Islet precursor cell (in vitro differentiated cells): ENCODE measurements at places on chromosomes 2 and 18.

GRCh38 chr18:22838639-22839277 is 94.4 kb upstream of the RBBP8 start:
- DNase-seq = no peak

DNA sequence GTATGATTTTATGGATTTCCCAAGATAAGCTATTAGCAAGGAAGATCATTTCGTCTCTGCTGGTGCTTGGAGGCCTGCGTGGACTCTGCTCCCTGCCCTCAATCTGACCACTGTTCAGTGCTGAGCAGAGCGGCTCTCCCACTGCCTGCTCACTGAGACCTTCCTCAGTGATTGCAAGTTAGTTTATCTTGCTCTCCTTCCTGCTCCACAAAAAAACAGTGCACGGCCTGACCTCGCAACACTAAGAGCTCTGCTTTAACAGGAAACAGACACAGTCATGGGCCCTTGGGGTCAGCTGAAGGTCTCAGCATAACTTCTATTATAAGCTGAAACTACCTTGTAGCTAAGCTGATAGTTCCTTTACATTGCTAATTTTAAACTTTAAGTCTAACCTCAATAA is 53.1 kb downstream of the PRELID3A start:
- DNase-seq = no peak

DNA sequence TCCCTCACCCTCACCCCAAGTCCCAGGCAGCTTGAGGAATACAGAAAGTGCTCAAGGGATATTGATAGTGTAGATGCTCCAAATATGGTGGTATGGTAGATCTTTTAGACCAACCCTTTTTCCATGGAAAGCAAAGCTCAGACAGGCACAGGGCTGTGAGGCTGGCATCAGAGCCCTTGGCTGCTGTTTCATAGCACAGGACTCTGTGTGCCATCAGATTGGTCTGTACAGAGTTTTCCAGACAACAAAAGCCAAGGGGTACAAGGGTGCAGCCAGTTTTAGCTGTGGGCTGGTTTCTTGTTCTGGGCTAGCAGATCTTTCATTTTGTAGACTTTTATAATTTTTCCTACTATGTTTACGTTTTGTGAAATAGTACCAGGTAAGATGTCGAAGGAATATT is 296.9 kb upstream of the TNP1 start:
- DNase-seq = no peak

- DNase-seq = peak; percentile 55
Observed at GRCh38 chr2:236179236-236180075, 11.3 kb upstream of the GBX2 start.

- no peak for DNase-seq
Observed at GRCh38 chr2:102544182-102544581, 71.2 kb downstream of the SLC9A4 start.

GRCh38 chr2:47019532-47019931 is 103.9 kb upstream of the MCFD2 start:
- DNase-seq = no peak

DNA sequence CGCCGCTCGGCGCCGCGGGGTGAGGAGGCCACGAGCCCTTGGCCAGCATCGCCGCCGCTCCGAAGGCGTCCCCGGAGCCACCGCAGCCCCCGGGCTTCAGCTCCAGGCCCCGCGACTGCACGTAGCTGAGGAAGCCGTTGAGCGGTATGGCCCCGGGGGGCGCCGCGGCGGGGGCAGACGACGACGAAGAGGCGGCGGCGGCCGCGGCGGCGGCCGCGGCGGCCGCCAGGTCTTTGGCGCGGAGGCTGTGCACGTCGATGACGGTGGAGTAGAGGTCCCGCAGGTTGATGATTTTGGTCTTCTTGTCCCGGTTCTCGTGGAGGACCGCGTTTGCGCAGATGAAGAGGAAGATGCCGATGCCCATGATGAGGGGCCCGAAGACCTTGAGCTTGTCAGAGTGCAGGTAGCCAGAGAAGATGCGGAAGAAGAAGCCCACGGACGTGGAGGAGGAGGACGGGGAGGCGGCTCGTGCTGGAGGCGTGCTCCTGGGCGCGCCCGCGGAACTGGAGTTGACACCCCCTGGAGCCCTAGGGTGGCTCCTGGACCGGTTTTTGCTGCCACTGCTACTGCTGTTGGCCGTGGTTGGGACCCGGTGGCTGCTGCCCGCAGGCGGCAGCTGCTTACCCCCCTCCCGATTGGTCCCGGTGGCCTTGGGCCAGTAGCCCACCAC is 4.0 kb downstream of the TMEM200C start:
- no peak for DNase-seq

DNA sequence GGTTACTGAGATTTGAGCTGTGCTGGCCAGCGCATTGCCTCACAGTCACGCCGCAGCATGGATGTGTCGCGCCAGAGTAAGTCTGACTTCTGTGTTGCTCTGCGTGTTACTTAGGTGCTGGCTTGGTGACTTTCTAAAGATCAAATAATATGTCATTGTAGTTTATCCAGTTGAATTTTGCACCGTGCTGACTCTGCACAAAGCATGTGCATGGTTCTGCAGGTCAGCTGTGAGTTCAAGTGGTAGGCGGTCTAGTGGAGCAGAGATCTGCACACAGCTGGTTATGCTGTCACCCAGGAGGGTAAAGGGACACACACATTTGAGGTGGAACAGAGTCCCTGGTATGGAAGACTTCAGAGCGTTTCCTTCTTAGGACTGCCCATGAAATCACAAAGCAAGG is 105.1 kb downstream of the CEP192 start:
- no peak for DNase-seq

GRCh38 chr2:127143841-127144782 is 37.2 kb upstream of the BIN1 start:
- peak; percentile 79 for DNase-seq

- DNase-seq = no peak
Observed at GRCh38 chr2:83967854-83968253, 491.2 kb downstream of the SUCLG1 start.

GRCh38 chr2:119326938-119327337 is 39.7 kb downstream of the C2orf76 start:
- DNase-seq = no peak

- DNase-seq = no peak
Observed at GRCh38 chr2:65443509-65444186, 11.2 kb upstream of the SPRED2 start.

DNA sequence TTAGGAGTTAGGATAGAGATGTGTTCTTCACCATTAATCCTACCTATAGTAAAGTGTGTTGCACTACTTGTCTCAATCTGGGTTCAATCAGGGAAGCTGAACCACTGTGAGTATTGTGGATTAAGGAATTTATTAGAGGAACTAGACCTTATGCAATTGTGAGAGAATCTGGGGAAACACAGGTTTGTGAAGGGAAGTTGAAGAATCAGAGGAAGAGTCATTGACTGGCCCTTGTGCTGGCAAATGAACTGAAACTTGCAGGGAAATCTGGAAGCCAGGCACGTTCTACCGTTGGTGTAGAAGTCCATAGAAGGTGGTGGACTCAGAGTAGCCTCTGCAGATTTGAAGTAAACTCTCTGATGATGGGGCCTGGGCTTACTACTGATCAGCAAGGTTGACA is 44.7 kb upstream of the HK2 start:
- no peak for DNase-seq

DNA sequence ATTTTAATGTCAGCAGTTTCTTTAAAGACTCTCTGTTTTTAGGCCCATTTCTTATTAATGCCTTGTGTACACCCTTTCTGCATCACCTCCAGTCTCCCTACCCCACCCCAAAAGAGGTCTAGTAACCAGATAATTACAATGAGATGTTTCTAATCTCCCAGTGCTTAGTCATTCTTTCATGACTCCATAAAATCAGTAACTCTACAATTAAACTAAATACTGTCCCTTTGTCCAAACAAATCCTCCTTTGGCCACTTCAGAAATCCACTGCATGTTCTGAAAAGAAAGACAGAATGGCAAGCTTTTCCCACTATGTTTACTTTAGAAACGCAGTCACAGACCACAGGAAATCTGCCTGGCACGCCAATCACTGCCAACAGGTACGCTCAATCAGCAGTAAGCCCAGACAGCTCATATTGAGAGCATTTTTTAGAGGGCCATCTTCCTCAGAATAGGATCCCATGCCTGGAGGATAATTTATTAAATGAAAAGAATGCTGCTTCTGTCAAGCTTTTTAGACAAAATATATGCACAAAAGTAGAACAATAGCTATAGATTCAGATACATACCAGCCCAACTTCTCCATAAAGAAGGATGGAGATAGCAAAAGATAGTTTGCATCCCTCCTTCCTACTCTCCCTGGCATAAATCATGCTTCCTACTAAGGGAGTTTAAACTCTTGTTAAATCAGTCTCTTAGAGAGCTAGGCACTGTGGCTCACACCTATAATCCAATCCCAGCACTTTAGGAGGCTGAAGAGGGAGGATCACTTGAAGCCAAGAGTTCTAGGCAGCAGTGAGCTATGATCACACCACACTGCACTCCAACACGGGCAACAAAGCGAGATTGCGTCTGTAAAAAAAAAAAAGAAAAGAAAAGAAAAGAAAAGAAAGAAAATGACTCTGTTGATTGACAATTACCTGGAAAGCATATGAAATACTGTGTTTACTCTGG is 14.6 kb downstream of the CLASP1 start:
- DNase-seq = no peak

DNA sequence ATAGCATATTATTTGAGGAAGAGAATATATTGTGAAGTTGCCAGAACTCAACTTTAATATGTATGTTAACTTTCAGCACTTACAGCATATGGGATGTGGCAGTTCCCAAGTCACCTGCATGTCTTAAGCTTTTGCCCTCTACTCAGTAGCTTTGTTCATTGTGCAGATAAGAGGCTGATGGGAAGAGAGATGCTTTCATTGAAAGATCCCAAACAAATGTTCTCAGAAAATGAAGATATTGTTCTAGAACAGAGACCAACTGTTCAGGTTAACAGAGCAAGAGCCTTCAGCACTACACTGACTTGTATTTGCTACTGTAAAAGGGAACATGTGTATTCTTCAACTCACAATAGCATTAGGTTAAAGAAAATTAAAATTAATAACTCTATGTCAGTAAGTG is 28.1 kb downstream of the GAREM1 start:
- DNase-seq = no peak

DNA sequence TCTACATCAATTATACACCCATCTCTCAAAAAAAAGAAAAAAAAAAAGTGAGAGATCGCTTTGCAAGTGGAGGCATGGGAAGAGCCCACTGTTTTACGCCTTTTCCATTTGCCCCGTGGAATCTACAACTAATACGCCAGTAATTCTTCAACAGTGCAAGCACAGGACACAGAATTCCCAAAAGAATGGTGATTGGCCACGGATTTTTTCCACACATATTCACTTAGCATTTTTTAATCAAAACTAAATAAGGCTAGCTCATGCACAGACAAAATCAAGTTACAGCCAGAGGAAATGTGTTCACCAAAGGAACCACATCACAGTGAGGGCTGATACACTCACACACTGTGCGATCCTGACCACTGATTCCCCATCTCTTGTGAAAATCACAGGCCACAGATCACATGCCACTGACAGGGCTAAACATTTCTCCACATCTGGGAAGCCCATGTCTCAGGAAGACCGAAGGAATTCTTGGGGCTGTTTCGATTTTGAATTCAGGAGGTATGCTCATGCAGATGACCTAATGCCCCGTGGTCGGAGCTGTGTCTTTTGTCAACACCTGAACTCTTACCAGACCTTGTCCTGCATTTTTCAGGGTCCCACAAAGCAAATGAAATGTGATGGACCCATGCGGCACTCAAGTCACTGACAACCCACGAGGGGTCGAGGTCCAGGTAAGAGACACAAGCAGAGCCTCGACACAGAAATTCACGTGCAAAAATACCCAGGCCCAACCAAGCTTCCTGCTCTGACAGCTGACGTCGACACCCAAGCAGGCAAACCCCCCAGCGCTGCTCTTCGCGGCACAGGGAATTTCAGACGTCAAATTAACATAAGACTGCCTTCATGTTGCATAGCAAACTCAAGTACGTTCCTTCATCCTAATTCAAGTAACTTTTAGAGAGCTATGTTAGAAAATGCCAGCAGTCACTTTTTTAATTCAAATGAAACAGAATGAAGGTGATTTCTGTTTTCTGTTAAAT is 69.6 kb downstream of the ZNF516 start:
- DNase-seq = peak; percentile 54

GRCh38 chr2:230922951-230923717 is 1.9 kb downstream of the GPR55 start:
- peak; percentile 37 for DNase-seq

DNA sequence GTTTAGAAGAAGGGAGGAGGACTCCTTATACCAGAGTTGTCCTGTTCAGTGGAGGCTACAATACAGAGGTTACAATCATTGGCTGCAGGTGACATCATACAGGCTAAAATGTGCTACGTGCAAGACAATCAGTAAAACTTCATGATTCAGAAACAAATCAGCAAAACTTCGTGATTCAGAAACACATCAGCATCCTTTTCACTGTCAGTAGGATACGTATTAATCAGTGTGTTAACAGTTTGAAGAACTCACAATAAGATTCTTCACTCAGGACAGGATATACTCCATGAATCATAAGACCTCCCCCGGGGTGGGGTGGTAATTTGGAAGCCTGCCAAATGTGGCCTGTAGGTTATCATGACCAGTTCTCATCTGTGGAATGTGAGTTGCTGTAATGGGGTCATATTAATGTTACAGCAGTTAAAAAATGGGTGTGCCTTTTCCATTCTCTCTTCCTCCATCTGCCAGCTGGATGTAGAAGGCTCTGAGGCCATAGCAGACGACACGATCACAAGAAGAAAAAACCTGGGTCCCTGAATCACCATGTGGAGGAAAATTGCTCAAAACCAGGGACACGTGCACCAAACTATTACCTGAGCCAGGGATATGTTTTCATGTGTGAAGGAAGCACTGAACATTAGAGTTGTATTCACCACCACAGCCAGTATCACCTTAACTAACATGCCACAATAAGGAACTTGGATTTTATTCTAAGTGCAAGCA is 134.8 kb upstream of the CREB1 start:
- no peak for DNase-seq

DNA sequence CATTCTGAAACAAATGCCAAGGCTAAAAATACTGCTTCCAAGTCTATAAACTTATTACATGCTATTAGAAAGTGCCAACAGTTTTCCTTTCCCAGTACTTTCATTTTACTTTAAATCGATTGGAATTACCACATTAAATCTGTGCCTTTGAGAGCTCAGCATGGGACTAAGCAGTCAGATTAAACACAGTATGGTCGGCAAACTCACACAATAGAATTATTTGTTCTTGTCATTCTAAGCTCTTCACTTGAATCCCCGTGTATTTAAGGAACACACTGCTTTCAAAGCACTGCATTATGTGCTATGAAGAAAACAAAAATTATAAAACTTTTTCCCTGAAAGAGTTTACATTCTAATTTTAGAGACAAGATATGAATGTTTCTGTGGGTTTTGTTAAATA is 444.4 kb upstream of the SLC39A10 start:
- no peak for DNase-seq

DNA sequence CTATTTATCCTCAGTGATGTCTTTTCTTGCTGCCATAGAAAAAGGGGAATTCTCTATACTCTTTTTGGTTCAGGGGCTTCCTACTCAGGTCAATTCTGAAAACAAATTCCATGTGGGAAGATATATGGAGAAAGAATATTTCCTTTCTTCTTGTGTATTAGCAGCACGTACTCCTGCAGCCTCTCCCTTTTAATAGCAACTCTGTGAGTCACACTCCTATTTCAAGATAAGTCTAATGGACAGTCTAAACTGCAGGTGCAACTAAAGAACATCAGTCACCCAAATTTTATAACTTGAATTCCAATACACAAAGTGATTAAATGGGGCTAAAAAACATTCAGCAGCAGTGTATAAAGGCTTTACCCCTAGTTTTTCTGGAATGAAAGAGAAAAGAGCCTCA is 942.2 kb downstream of the CNTNAP5 start:
- no peak for DNase-seq
